H1 (cell line): ENCODE measurements at places on chromosomes 1 and 21. TPM values are rescaled to one million over a fixed set of nuclear protein-coding genes. Genes with fewer than 3 reads are reported as not detected.

DNA sequence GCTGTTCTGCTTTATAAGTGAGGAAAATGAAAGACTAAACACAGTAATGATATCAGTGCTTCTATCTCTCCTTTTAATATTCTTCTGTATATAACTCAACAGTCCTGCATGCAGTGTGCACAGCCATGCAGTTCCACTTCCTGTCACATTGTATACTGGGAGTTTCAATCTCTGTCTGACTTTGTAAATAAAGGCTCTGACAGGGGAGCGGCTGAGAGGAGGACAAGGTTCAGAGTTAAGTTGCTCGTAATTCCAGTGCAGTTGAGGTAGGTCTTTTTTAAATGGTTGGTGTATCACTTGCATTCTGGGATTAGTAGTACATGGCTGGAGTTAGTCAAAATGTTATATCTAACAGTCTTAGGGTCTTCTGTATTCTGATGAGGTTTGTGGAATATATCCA, 264.5 kb downstream of the OLFM3 start:
- DNase-seq = no peak
- no peaks in the 10 kb centered on the region for H3K27me3 ChIP-seq
- H3K36me3 ChIP-seq = no peaks in the 10 kb centered on the region
- H3K4me1 ChIP-seq = no peaks in the 10 kb centered on the region

DNA sequence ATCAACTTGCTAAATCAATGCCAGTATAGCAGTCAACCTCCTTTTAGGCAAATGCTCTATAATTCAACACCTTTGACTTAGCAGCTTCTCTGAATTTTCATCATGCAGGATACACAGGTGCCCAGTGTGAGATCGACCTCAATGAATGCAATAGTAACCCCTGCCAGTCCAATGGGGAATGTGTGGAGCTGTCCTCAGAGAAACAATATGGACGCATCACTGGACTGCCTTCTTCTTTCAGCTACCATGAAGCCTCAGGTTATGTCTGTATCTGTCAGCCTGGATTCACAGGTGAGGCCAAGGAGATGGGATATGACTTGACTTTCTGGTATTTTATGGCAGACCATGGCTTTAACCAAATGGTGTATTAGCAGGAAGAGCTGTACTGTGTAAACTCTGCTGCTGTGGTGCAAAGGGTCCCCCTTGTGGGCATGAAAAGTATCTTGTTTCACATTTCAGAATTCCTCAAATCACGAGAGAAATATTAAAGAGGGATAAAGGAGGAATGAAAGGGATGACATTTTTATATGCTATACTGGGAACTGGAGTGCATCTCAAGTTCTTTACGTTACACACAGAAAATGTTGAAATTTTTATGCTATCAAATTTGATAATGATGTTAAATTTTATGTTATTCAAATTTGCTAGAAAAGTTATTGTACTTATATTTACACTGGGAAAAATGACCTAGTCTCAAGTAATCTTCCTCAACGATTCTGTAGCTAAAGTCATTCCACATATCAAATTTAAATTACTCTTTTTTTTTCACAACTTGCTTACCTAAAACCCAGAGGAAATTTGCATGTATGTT, 88.9 kb downstream of the CRB1 start:
- H3K36me3 ChIP-seq = no peaks in the 10 kb centered on the region
- no peak for DNase-seq
- no peak overlapping the region for H3K27ac ChIP-seq
- H3K4me3 ChIP-seq = no peak overlapping the region

- H3K4me3 ChIP-seq = no peak overlapping the region
- H3K27me3 ChIP-seq = no peaks in the 10 kb centered on the region
- no peaks in the 10 kb centered on the region for H3K36me3 ChIP-seq
These were observed 193.1 kb downstream of the RYR2 start for GRCh38 chr1:237235091-237235490.

GRCh38 chr1:202661136-202661845, 49.0 kb downstream of the SYT2 start:
- H3K27ac ChIP-seq = no peak overlapping the region
- H3K4me1 ChIP-seq = no peaks in the 10 kb centered on the region
- H3K4me3 ChIP-seq = no peak overlapping the region
- no peaks in the 10 kb centered on the region for H3K27me3 ChIP-seq

DNA sequence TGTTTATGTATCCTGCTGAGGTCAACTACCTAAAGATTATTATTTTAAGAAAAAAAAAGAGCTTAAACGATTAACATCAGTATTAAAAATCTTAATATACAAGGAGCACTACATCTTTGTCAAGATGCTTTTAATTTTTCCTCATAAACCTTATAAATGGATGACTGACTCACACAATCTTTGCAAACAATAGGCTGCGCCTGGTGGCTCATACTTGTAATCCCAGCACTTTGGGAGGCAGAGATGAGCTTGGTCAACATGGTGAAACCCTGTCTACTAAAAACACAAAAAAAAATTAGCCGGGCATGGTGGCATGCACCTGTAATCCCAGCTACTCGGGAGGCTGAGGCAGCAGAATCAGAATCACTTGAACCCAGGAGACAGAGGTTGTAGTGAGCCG, 1.7 kb downstream of the KHDC4 start:
- H3K27ac ChIP-seq = no peak overlapping the region
- no peak for DNase-seq
- H3K36me3 ChIP-seq = peaks cover 35% of the 10 kb centered on the region
- no peak overlapping the region; the same call in 1 of the 2 replicates for H3K4me3 ChIP-seq
- no peaks in the 10 kb centered on the region for H3K27me3 ChIP-seq
- no peaks in the 10 kb centered on the region for H3K4me1 ChIP-seq

- H3K4me3 ChIP-seq = no peak overlapping the region
- H3K36me3 ChIP-seq = no peaks in the 10 kb centered on the region; the same call in 1 of the 2 replicates
- DNase-seq = no peak
- H3K4me1 ChIP-seq = no peaks in the 10 kb centered on the region; the same call in 1 of the 2 replicates
These were observed 27.7 kb downstream of the CDC42 start for GRCh38 chr1:22080191-22080590.

The NCF2 gene
- not detected in 2 replicates for total RNA-seq
